Brain microvascular endothelial cell (primary cell): ENCODE measurements at places on chromosomes 11 and 22.

DNA sequence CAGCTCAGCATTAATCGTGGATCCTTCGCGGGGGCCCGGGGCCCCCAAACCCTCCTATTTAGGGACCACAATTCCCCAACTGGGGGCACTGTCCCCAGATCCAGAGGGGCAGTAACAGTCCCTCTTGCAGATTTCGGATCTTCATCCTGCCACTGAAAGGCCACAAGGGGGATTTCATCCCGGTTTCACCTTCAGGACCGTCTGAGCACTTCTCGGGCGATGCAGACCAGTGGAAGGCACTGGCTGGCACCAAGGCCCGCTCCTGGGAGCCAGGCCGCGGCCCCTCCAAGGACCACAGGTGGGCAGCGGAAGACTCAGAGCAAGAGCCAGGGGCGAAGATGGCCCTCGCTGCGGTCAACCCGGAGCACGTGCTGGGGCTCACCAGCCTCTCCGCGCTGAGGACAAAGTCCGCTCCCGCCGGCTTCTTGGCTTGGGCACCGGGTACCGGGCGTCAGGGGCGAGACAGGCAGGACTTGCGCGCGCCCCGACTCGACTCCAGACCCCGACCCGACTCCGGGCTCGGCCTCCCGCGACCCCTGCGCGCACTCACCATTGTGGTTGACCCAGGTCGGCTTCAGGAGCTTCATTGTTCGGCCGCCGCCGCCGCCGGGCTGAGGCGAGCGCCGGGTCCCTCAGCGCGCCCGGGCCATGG, 517 bp downstream of the HIRA start:
- DNase-seq = no peak

- no peak for DNase-seq
These were observed 75.4 kb downstream of the MPPED2 start for GRCh38 chr11:30510750-30511149.

DNA sequence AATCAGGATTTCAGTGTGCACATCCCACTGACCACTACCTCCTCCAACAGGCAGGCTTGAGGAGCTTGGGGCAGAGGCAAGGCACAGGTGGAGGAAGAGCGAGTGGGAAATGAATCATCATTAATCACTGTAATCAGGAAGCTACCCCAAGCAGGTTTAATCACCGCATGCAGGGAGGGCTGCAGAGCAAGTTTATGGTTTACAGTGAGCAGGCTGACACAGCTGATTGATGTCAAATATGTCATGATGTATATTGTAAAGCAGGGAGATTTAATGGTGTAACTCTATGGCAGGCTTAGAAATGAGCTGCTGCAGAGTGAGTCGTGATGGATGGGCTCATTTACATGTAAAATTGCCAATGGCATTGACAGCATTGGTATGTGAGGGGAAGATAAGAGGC, 441.0 kb downstream of the NTM start:
- DNase-seq = no peak

- no peak for DNase-seq
These were observed 12.3 kb downstream of the FADS2 start for GRCh38 chr11:61840371-61840770.

- no peak for DNase-seq
These were observed 15.8 kb downstream of the CD82 start for GRCh38 chr11:44581246-44581645.

- no peak for DNase-seq
These were observed 149.8 kb downstream of the OR4C45 start for GRCh38 chr11:50182486-50182885.

DNA sequence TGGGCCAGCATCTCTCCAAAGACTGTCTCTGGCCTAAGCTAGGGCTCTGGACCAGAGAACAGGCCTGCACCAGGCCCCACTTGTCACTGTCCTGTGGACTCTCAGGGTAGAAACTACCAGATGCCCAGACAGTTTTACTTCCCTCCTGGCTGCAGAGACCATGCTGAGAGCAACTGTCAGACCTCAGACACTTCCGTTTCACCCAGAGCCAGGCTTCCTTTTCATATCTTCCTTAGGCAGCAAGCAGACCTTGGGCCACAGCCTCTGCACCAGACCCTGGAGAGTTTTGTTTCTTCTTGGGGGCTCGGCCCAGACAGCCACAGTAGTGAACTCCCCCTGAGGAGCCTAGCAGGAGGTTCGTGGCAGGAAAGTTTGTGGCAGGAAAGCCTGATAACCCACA, 12.1 kb upstream of the FCHSD2 start:
- no peak for DNase-seq

GRCh38 chr11:2434008-2434407, 10.3 kb downstream of the TRPM5 start:
- no peak for DNase-seq

DNA sequence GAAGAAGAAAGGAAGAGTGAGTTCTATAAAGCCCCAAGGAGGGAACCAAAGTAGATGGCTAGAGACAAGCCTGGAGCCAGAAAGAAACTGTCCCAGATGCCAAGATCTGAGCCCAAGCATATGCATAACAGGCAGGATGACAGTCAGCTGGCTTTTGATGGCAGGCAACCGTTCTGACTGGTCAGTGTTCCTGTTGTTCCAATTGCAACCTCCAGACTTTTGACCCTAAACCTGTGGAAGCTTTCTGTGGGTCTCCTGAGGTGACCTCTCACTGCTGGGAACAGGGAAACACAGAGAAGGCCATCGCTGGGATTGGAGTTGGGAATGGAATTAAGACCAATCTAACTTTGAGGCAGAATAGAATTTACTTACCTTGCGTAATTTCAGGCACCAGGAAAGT, 21.6 kb upstream of the NNMT start:
- no peak for DNase-seq

- no peak for DNase-seq
These were observed 2249.5 kb downstream of the LRRC4C start for GRCh38 chr11:39209981-39210380.

- no peak for DNase-seq
These were observed 46.3 kb upstream of the ANO1 start for GRCh38 chr11:70031631-70032469.
